ENCODE measurements at places on chromosomes 4 and X.
A peak's percentile ranks its signal among the peaks of the same experiment; 100 is the strongest.

GRCh38 chr4:159600061-159600460, 497.2 kb downstream of the RAPGEF2 start:
- ATAC-seq, result no peak

GRCh38 chr4:10015140-10015753, 6.0 kb downstream of the SLC2A9 start:
- no peak for ATAC-seq

DNA sequence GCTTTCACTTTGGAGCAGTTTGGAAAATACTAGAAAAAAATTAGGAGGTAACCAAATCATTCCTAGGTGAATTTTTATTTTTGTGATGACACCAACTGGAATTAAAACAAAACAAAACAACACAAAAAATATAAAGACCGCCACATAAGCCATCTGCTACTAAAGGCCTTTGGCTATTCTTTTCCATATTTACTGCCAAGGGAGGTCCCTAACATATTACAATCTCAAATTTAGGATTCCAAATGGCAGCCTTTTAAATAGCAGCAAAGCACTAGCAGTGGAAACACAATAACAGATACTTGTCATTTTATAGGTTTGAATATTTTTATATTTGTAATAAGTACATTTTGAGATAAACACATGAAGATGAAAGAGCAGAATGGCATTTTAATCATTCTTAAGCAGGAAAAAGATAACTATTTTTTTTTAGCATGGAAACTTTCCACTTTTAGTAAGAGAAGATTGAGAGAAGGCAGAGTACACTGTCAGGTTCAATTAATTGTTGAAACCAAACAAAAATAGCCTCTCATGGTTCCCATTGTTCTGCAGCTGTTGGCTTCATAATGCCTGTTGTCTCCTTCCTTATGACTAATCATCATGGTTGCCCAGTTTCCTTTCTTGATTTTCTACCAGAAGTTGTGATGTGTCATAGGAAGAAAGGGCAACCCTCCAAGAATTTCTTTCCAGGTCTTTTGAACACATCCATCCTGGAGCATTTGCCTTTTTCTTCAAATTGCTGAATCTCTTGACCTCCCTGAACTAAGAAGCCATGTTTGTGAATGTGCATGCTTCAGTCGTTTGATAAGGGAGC, 219.0 kb upstream of the EMCN start:
- peak; percentile 46 for ATAC-seq

DNA sequence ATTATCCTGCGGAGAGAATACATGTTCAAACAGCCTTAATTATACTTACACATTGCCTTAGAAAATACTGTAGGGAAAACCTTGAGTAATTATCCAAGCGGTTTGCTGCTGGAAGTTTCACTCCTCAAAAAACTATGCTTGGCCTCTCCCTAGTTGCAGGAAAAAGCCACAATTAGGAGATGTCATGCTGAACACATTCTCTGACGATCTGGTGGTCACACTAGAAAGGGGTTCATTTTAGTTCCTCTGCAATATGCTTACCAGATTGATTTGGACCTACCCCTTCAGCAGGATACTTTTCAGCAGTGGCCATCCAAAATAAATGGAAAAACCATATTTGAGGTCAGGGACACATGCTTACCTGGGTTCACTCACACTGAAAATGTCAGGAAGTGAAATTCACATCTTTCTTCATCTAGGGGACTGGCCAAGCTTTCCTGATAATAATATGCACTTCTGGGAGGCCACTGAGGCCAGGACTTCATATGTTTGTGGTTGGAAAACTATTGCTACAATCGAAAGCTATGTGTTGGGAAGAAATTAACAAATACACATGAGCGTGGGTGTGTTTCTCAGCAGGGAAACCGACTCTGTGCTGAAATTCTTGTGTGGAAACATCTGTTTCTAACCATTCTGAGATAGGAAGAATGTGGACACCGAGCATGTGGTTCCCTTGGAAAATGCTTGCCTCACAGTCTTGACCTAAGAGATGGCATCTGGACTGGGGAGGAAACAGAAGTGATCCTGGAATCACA, 68.8 kb downstream of the ATXN3L start:
- peak; percentile 82 for ATAC-seq

- no peak for ATAC-seq
These were observed 72.8 kb downstream of the SEL1L3 start for GRCh38 chr4:25790024-25790423.

DNA sequence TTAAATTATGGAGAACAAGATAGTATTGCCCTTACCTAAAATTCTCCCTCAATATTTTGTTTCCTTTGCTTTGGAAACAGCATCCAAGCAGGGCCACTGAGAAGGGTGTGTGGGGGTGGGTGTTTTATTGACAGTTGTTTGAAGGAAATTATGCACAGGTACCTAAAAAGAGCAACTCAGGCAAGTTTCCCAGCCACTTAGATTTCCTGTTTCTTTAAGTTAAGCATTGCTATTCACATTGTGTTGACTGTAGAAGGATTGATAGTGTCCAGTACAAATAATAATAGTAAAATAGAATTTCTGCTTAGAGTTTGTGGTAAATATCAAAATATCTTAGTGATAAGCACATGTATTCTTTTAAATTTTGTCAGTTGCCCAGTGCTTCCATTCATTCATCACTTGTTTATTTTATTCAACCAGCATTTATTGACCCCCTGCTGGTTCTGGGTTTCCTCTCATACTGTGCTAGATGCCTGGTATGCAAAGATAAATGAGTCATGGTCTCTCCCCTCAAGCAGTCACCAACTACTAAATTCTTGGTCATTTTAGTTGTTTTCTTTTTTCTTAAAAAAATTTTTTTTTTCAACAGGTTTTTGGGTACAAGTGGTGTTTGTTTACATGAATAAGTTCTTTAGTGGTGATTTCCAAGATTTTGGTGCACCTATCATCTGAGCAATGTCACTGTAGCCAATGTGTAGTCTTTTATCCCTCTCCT, 50.0 kb downstream of the GALNT7 start:
- ATAC-seq, result no peak

DNA sequence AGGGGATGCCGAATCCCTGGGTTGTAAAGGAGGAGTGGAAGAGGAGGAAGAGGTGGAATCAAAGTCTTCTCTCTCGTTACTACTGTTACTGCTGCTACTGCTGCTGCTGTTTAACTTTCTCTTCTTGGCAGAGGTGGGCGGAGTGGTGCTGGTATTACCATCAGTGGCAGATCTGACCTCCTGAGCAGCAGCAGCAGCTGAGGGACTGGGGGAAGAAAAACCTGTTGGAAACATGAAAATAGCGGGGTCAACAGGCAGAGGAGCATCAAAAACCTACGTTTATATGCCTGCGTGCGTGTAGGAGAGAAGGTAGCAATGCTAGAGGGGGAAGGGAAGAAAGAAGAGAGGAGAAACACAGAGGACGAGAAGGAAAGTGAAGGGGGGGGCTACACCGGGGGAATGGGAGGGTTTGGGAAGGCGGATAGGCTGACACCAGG, 339 bp downstream of the CUL4B start:
- no peak for ATAC-seq

DNA sequence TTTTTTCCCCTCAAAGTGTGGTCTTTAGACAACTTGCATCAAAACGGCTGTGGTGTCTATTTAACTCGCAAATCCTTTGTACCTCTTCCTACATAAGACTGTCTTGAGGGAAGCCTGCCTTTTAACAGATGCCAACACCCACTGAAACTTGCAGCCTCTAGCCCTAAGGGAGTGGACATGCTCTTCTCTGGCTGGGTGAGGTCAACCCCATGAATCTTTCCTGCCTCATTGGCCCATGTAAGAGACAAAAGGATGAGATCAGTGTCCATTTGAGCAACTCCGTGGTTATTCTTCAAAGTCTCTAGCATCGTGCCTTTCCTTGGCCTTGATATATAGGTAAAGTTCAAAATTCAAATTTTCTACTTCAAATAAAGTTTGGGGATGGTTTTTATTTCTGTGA, 134.7 kb downstream of the SHROOM3 start:
- ATAC-seq, result no peak

DNA sequence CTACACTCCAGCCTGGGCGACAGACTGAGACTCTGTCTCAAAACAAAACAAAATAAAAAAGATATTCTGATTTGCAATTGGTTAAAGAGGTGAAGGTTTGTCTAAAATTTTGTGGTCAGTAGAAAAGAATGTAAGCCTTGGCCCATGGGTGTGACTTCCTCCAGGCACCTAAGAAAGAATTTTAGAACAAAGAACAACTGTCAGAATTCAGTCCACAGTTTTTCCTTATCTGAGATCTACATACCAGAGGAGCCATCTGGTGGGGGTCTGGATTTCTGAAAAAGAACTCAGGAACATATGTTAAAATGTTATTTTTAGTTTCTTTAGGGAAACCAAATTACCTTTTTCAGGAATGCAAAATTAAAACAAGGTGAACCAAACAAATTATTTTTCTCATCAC, 434.1 kb downstream of the ANKRD50 start:
- no peak for ATAC-seq

DNA sequence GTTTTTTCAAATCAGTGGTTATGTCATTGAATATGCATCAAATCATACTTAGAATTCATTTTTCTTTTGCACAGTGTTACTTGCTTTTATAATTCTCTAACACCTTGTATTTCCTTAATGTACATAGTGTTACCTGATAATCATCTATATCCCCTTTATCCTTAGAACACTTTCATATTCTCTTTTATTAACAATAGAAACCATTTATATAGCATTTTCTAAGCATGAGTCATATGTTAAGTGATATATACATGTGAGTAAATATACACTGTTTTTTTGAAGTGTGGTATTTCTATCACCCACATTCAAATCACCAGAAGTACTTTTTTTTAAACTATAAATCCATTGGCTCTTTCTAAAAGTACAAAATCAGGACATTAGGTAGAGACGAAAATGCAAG, 15.3 kb downstream of the EPHA5 start:
- no peak for ATAC-seq

- no peak for ATAC-seq
These were observed 7.4 kb downstream of the COL25A1 start for GRCh38 chr4:109295081-109295480.

DNA sequence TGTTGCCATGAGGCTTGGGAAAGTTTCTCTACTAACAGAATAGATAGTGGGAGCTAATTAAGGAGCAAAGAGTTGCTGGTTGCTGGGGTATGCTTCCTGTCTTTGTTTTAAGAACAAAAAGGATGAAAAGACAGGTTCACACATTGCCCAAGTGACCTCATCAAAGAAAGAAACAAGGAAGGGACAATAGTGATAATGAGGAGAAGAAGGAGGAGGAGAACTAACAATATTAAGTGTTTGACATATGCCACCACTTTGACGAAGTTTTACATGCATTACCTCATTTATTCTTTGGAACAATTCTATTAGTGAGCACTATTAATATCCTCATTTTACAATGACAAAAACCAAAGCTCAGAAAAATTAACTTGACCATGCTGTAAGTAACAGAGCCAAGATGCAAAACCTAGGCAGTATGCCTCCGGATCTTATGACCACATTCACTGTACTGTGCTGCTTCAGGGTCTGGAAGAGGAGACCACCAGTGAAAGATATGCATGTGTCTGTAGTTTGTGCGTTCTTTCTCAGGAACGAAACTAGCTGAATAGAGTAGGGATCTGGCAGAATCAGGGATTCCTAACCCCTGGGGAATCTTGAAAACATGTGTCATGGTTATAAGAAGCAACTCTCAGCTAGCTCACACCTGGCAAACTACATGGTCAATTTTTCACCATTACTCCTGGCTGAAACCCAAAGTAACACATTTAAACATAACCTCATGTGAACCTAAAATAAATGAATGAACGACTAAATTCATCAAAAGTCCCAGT, 83.8 kb downstream of the MOSPD2 start:
- ATAC-seq, result no peak

DNA sequence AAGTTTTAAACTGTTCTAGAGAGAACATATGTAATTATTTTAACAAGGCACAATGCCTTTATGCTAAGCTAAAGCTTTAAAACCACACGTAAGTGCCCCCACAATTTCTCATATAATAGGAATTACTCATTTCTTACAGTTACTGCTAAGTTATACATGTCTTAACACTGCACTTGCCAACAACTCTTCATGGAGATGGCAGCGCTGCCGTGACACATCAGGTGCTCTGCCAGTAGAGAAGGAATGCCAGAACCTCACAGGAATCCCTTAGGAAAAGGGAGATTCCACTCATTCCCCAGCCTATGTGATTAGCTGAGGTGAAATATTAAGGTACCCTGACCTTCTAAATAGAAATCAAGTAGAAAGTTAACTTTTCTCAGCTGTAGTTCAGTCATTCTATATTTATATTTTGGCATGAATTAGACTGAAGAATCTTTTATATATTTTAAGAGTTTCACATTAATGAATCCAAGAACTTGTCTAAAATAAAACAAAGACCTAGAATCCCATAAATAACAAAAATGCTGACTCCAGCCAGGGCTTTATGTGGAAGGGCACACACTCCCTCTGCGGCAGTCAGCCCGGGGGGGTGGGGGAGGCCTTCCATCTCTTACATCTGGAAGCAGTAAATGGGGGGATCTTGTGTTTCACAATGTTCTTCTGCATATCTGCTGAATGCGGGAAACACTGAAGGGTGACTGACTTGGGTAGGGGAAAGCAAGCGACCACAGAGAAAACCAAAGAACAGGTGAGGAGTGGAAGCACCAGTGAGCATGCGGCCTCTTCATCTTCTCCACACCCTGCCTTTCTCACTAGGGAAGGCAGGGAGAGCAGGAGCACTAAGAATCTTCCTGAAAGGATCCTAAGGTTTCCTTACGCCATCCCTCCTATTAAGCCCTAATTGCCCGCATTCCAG, 23.7 kb downstream of the ACSL1 start:
- ATAC-seq, result peak; percentile 23

- ATAC-seq, result peak; percentile 49
These were observed 1.1 kb downstream of the HSPA4L start for GRCh38 chr4:127783026-127783769.

DNA sequence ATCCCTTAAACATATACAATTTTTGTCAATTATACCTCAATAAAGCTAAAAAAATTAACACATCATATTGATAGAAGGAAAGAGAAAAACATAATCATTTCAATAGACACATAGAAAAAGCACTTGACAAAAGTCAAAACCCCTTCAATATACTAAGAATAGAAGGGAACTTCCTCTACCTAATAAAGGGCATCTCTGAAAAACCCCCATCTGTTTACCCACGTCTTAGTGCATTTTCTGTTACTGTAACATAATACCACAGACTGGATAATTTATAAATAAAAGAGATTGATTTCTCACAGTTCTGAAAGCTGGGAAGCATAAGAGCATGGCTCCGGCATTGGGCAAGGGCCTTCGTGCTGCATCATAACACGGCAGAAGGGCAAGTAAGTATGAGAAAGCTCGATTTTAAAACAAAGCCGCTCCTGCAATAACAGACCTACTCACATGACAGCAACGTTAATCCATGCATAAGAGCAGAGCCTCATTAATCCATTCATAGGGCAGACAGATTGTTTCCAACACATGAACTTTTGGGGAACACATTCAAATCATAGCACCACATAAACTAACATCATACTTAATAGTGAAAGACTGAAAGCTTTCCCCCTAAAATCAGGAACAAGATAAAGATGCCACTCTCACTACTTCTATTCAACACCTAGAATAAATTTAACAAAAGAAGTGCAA, 15.7 kb downstream of the STEEP1 start:
- no peak for ATAC-seq

DNA sequence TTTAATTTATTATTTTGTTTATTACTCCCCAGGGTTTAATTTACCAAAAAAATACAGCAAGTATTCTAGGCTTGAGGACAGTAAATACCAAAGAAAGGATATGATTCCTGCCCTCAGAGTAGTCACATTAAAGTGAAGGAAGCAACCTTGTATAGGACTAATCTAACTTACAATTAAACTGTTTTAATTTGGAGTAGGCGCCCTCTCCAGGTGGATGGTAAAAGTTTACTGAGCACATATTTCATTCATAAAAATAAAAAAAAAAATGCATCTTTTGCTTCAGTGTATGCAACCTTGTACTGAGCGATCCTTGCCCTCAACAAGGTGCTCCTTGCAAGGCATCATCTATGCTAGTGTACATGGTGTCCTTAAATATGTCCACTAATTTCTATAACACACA, 72.0 kb upstream of the MAGEB16 start:
- no peak for ATAC-seq
